AG08395 (cell line): ENCODE measurements at places on chromosomes 7 and 10.

DNA sequence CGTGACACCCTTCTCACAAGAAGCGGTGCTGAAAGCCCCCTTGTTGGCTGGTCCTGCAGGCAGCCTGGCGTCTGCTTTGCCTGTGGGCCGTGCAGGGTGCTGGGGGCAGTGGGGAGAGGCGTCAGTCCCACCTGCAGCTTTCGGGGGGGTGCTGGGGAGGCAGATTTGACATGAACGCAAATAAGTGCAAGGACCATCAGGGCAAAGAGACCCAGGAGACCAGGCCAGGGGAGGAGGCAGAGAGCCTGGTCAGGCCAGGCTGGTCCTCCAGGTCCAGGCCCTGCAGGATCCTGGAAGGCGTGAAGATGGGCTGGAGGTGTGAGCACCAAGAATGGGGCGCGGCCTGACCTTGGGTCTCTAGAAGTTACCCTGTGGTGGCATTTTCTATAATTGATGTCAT lies 81.6 kb downstream of the MGMT start:
- DNase-seq = no peak

- DNase-seq = no peak
Observed at GRCh38 chr10:52359441-52359840, 45.4 kb downstream of the DKK1 start.

DNA sequence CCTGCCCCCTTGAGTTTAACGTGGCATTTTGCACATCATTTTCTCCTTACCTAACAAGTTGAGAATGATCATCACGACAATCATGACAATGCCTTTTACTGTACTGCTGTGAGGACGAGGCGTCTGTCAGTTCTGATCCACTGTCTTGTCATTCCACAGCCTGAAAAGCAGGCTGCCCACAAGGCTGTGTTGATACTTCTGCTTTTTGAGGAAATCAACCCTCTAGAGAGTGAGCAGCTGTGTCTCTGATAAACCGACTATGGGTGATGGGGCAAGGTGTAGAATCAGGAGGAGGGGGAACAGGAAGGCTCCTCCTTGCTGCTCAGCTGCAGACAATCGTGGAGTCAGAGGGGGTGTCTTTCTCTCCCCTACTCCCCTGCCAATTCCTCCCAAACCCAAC lies 30.6 kb upstream of the C10orf120 start:
- DNase-seq = no peak

DNA sequence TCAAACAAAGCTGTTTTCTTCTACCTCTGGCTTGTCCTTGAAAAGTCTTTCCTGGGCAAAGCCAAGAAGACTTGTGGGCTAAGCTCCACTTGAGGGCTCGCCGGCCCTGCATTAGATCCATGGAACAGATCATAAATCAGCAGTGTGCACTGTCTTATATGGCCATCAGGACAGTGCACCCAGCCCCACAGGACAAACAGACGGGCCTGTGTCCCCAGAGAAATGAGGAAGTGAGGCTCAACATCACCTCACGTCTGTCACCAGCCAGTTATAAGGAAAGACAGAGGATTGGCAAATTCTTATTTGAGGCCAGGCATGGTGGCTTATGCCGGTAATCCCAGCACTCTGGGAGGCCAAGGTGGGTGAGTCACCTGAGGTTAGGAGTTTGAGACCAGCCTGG lies 12.3 kb upstream of the IFT22 start:
- no peak for DNase-seq

GRCh38 chr7:88758381-88759229 lies 895 bp upstream of the ZNF804B start:
- peak; percentile 25 for DNase-seq

GRCh38 chr10:119304541-119304940 lies 97.2 kb downstream of the GRK5 start:
- no peak for DNase-seq

DNA sequence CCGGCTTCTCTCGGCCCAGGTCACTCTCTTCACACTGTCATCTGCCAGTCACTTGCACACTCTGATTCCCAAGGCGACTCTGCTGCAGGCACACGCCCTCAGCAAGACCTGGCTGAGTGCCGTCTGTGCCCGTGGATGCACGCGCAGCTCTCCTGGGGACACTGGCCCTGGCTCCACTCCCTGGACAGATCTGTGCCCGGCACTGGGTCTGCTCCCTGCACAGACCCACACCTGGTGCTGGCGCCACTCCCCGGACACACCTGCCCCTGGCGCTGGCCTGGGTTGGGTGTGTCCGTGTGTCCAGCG lies 133.2 kb downstream of the DNAJB6 start:
- DNase-seq = no peak

- DNase-seq = no peak
Observed at GRCh38 chr10:96902731-96903358, 70.7 kb downstream of the LCOR start.

- DNase-seq = no peak
Observed at GRCh38 chr10:74063256-74063655, 65.3 kb downstream of the VCL start.

DNA sequence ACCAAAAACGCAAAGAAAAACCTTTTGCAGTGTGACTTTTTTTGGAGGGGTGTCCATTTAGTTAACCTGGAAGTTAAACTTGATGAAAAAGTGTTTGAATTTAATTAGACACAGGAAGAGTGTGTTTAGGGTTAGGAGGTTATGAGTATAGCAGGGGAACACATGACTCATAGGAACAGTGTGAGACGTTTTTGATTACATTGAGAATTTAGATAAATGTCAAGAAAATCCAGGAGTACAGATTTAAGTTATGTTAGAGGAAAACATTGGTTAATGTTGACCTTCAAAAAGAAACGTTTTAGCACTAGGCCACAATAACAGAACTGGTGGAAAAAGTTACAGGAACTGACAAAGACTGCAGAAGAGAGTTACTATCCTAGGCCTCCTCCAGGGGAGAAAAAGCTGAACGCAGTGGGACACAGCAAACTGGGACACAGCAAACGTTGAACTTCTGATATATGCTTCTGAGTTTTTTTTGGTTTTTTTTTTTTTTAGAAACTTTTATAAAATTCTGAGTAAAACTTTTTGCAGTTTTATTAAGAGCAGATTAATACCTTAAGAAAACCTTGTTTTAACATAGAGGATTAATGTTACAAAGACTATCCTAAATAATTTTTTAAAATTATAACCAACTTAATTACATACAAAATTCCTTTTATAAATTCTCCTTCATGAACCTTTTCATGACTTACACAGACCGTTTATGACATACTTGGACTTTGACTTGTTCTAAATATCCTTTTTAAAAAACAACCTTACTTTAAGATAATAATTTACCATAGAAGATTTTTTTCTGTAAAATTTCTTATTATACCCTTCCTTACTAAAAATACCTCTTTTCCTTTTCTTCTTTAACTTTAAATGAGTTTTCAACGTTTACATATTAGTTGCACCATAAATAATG lies 22.2 kb downstream of the LANCL2 start:
- DNase-seq = no peak

GRCh38 chr10:8360365-8360764 lies 305.9 kb downstream of the GATA3 start:
- DNase-seq = no peak

- peak; percentile 76 for DNase-seq
Observed at GRCh38 chr7:67484244-67484751, 487.7 kb downstream of the TYW1 start.

- DNase-seq = peak; percentile 85
Observed at GRCh38 chr10:71270301-71271220, 48.5 kb upstream of the SLC29A3 start.

GRCh38 chr10:83921984-83922860 lies 217.1 kb upstream of the GHITM start:
- DNase-seq = no peak

DNA sequence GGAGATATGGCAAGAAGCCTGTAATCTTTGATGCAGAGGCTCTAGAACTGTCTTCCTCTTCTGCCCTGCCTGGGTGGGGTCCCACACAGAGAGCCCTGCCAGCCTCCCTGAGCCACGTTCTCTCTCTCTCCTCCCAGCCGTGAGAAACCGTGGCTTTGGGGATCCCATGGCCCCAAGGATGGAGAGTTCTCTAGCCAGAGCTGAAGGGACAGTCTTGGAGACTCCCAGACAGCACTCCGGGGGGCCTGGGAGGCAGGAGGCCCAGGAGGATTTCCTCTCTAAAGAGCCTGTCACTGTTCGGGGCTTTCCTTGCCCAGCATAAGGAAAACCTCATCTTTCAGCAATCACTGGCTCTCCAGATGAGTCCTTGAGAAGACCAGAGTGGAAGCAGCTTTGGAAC lies 227.1 kb downstream of the ARHGAP12 start:
- no peak for DNase-seq

- DNase-seq = no peak
Observed at GRCh38 chr7:128318691-128319090, 25.0 kb downstream of the RBM28 start.

- DNase-seq = no peak
Observed at GRCh38 chr7:21636694-21637093, 93.9 kb downstream of the DNAH11 start.

DNA sequence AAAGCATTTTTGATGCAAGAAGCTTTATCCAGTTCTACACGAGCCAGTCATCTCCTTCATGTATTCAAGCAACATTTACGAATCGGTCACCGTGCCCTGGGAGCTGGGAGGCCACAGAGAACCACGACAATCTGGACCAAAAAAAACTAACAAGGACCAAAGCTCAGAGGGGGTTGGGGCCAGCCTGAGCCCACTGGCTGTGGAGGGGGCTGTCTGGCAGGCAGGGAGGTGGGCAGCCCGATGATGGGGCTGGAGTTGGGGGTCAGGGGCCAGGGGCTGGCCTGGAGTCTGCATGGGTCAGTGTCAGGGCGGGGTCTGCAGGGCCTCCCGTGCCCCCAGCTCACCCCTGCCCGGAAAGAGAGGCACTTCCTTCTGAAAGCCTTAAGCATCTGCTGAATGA lies 12.5 kb upstream of the GRIFIN start:
- no peak for DNase-seq

GRCh38 chr7:28609608-28610007 lies 197.3 kb downstream of the CREB5 start:
- DNase-seq = no peak

GRCh38 chr10:58697691-58698090 lies 185.0 kb downstream of the BICC1 start:
- no peak for DNase-seq

- DNase-seq = no peak
Observed at GRCh38 chr7:89073776-89074175, 278.2 kb upstream of the TEX47 start.

DNA sequence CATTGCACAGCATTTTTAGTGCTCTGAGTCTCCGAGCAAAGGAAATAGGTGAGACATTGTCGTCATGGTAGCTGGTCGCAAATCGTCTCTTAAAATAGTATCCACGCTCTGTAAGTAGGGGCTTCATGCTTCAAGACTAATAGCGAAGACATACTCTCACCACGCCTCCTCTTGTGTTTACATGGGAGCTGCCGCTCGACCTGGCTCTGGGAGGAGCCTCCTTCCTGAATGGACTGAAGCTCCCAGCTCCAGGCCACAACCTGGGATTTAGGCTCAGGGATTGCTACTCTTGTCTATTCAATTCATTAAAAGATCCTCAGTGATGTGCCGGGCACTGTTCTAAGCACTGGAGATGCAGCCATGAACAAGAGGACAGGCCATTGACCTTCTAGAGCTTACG lies 196.1 kb upstream of the GALNT17 start:
- no peak for DNase-seq

GRCh38 chr10:9342885-9343570 lies 1288.5 kb downstream of the GATA3 start:
- DNase-seq = peak; percentile 25

DNA sequence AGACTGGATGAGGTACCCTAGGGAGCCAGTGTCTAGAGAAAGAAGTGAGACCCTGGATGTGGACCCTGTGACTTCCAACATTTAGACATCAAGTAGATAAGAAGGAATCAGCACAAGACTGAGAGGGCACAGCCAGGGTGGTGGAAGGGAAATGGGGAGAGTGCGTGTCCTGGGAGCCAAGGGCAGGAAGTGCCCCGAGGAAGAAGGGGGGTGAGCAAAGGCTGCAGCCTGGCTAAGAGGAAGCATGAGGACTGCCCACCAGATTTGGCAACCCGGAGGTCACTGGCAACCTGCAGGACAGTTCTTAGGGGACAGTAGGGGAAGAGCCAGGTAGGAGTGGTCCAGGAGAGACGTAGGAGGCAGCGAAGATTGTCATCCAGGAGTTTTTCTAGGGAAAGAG lies 14.8 kb downstream of the COL13A1 start:
- peak; percentile 40 for DNase-seq

- DNase-seq = no peak
Observed at GRCh38 chr7:31151849-31152248, 99.7 kb downstream of the ADCYAP1R1 start.

DNA sequence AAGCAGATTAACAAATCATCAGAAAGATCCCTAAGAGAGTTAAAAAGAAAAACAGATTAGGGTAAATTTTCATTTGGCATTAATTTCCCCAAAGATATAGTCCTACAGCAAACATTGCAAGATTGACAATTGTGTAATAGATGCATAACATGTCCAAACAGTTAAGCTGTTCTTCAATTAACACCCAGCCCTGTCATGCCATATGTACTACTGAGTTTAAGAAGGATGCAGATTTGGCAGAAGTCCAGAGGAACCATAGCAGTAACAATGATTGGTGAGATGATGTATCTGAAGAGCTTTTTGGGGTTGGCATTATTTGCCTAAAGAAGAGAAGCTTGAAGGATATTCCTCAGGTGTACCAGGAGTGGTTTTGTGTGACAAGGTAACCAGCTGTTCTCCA lies 287.6 kb downstream of the LRMDA start:
- DNase-seq = no peak

- DNase-seq = peak; percentile 6
Observed at GRCh38 chr7:155693826-155694225, 49.4 kb downstream of the RBM33 start.

DNA sequence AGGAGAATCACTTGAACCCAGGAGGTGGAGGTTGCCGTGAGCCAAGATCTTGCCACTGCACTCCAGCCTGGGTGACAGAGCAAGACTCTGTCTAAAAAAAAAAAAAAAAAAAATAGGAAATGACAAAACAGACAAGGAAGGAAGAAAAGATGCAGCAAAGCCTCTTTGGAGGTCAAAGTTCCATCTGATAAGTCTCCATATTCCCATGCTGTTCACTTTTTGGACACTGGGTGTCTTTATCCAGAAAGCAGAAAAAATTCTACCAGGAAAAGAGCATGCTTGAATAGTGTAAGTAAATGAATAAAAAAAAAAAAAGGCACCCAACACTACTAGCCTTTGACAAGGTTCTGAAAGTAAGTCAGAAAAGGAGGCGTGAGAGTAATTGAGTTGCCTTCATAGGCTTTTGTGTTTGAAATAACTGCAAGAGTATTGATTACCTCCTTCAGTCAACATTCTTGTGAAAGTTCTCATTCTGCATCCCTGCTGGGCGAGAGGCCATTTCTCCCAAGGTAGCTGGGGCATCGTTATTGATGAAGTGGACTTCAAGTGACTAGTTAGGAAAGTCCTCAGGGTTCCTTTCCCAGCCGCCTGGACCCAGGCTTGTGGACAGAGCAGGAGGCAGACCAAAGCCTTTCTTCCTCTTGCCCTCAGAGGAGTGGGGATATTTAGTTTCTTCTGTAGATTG lies 133.3 kb upstream of the KIF5B start:
- DNase-seq = peak; percentile 27

GRCh38 chr7:46007990-46008643 lies 87.0 kb upstream of the IGFBP3 start:
- no peak for DNase-seq

- DNase-seq = peak; percentile 79
Observed at GRCh38 chr10:44978570-44979280, at the start of gene DEPP1. Gene DEPP1 (minus strand): TSS chr10:44978809. CDS start chr10:44978030, 779 bp downstream.

- DNase-seq = no peak
Observed at GRCh38 chr7:147775516-147776284, 814.9 kb upstream of the C7orf33 start.

- no peak for DNase-seq
Observed at GRCh38 chr10:30869566-30869965, 162.1 kb downstream of the ZNF438 start.
